ENCODE measurements at places on chromosomes 7 and 10.

- no peak for DNase-seq
Observed at GRCh38 chr7:111561654-111561903, 713 bp downstream of the IMMP2L start.

- no peak for DNase-seq
Observed at GRCh38 chr7:2587778-2588177, 29.0 kb downstream of the IQCE start.

- no peak for DNase-seq
Observed at GRCh38 chr7:27151341-27151930, 947 bp downstream of the HOXA3 start.

DNA sequence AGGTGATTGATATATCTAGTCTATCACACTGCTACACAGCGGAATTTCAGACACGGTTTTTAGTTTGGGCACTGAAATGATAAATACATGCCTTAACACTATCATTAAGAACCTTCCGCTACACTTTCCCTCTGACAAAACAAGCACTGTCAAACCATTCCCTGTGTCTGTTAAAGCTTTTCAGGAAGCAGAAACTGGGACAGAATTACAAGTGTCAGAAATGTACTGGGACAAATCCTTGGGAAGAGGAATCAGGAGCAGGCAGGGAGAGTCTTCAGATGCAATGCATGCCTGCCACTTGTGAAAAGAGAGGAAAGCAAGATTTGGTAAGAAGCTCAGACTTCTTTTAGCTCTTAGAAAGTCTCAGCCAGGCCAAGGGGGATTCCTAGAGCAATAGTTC, 196.8 kb upstream of the PTPRZ1 start:
- no peak for DNase-seq

GRCh38 chr7:17939211-17939605, 1.1 kb downstream of the SNX13 start:
- peak; percentile 68 for DNase-seq

DNA sequence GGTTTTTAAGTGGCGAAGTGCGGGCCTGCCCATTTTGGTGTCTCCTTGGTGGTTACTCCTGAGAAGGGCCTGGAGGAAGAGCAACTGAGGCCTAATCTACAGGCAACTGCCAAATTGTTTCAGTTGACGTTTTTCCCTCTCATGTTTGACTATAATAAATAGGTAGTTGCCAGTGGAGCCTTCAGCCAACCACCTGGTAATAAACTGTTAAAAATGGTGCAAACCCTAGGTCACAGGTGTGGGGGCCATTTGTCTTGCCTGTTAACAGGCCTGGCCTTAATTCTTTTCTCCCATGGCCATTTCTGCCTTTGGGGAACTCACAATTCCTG, 3.7 kb downstream of the IKZF1 start:
- DNase-seq = no peak

- DNase-seq = no peak
Observed at GRCh38 chr10:42879380-42880254, 97.0 kb downstream of the BMS1 start.

GRCh38 chr7:106811472-106811871, 53.6 kb upstream of the PIK3CG start:
- DNase-seq = no peak

DNA sequence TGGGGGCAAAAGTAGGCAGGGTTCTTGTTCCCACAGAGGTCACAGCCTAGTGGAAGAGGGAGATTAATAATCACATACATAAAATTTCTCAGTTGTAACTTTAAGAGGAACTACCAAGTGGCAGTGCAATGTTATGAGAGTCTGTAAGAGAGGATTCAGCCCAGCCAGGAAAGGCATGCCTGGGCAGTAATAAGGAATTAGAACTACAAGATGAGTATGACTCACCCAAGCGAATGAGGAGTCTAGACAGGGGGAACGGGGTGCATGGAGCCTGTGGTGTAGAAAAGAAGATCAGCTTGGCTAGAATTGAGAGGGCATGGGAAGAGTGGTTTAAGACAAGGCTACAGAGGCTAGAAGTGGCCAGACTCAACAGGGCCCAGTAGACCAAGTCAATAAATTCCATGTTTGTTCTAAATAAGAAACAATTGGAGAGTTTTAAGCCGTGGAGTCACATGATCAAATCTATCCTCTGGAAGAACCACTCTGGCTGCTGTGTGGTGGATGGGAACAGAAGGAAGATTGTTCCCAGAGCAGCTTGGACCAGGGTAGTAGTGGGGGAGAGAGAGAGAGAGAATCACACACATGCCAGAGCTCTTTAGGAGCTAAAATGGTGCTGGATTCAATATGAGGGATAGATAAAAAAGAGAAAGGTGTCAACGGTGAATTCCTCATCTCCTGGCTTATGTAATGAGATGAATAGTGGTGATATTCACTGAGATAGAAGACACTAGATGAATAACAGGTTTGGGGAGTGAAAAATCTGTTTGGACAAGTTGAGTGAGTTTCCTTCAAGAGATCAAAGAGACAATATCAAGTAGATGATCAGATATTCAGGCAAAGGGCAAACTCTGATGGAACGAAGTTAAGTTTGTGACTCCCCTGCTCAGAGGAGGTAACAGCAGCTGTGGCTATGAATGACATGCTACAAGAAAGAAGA, 265.1 kb downstream of the FGFR2 start:
- DNase-seq = no peak

- no peak for DNase-seq
Observed at GRCh38 chr10:31897506-31897905, 31.1 kb downstream of the ARHGAP12 start.

DNA sequence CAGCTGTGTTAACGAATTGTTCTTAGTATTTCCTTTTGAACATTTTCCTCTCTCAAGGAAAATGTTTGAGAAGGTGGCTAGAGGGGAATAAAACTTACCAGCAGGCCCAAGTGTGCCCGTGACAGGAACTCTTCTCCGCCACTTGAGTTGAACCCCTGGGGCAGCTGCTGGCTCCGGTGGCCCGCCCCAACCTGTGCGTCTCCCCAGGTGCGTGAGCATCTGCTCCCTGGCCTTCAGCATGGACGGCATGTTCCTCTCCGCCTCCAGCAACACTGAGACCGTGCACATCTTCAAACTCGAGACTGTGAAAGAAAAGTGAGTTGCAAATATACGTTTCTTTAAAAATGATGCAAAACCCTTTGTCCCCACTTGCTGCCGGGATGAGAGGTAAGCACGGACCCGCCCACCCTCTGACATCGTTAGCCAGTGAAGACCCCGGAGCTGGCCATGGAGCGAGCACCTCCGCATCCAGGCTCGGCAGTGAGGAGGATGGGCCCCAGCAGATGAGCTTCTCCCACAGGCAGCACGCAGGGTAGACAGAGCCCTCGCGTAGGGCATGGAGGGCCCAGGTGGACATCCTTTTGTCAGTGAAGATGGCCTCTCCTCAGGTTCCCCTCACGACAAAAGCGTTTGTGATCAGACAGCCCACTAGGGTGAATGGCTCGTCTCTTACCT, 35.7 kb downstream of the WIPI2 start:
- DNase-seq = no peak

- DNase-seq = no peak
Observed at GRCh38 chr10:100339236-100339635, 7.8 kb upstream of the SCD start.

GRCh38 chr7:38748056-38748610, 117.0 kb upstream of the AMPH start:
- DNase-seq = peak; percentile 26

GRCh38 chr7:55387062-55387965, 22.2 kb downstream of the LANCL2 start:
- DNase-seq = no peak

DNA sequence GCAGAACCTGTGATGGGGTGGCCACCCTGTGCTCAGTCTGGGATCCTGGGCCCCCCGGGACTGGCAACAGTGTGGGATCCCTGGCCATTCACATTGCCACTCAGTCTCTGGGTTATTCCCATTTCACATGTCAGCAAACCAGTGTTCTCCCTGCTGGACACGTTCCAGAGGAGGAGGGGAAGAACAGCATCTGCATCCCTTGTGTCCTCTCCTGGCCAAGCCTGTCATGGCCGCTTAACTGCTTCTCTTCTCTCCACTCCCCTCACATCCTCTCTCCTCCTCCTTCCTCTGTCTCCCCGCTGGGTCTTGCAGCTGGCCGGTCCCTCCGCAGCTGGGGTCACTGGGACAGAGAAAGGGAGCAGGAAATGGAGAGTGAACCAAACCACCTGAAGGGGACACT, 74.4 kb downstream of the C10orf105 start:
- DNase-seq = no peak

GRCh38 chr10:128172756-128173155, 46.5 kb upstream of the MKI67 start:
- no peak for DNase-seq

GRCh38 chr10:7388602-7389001, 22.2 kb downstream of the SFMBT2 start:
- no peak for DNase-seq

- DNase-seq = no peak
Observed at GRCh38 chr7:138556771-138557484, 96.9 kb downstream of the TRIM24 start.

GRCh38 chr7:66758950-66759628, 18.6 kb downstream of the RABGEF1 start:
- DNase-seq = no peak

GRCh38 chr7:15685358-15686294, 857 bp downstream of the MEOX2 start:
- DNase-seq = no peak

GRCh38 chr7:98755138-98755898, 114.5 kb downstream of the TMEM130 start:
- no peak for DNase-seq

- DNase-seq = no peak
Observed at GRCh38 chr10:44465401-44466115, 80.7 kb upstream of the CXCL12 start.

DNA sequence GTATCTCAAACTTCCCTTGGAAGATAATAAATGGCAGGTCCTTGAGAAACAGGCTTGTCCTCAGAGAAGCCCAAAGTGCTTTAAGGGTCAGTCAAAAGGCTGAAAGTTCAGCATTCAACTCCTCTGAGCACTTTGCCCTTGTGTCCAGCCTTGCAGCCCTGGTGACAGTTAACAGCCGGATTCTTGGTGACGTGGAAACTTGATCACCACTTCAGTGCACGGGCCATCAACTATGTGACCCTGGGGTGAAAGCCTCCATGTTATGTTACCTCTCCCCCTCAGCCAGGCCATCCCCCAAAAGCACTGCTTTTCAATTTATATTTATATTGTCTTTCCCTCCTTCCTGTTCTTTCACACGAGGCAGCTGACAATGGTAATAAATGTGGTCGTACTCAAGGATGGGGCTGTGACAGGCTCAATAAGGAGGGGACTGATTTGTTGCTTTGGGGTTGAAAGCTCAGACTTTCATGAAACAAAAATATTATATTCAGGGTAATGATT, 164.0 kb upstream of the NRP1 start:
- no peak for DNase-seq

- DNase-seq = no peak
Observed at GRCh38 chr7:30703756-30704155, 21.5 kb upstream of the CRHR2 start.

DNA sequence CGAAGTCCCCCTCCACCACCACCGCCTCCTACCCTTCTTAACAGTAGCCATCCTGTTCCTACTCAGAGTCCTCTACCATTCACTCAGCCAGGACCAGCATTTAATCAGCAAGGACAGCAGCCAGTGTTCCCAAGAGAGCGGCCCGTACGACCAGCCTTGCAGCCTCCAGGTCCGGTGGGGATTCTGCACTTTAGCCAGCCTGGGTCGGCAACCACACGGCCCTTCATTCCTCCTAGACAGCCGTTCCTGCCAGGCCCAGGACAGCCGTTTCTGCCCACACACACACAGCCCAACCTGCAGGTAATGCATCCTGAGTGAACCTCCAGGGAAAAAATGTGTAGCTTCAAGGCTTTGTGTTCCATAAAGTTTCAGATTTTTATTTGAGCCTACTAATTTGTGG, 74.2 kb downstream of the SHH start:
- no peak for DNase-seq

- peak; percentile 72 for DNase-seq
Observed at GRCh38 chr7:97499204-97499603, 232.7 kb upstream of the TAC1 start.

DNA sequence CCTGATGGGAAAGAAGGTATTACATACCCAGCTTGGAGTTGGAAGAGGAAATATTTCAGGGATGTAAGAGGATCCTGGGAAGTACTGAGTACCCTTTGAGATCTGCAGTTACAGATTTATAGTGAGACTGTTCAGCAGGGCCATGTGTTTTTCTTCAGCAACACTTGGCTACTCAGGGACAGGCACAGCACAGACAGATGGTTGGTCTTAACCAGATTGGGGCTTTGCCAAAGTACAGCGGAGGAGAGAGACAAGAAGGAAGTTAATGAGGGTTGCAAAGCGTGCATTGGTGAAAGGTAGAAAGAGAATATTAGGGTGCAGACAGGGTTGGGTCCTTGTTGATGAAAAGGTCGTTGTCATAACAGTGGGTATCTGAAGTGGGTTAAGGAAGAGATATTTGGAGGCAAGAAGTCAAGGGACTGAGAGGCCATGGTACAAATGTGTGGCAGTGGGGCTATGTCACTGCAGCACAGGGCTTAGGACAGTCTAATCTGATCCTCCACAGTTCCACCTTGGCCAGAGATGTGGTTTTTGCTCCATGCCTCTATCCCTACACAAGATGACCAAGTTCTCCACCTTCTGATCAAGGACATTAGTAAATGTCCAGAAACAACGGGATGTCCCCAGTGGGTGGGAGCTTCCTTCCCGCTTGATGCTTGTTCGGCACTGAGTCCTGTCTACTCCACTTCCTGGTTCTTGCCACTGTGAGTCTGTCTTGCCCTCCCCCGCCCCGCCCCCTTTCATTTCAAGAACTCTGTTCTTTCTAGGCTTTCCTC, 18.9 kb upstream of the DNAJC1 start:
- DNase-seq = no peak

DNA sequence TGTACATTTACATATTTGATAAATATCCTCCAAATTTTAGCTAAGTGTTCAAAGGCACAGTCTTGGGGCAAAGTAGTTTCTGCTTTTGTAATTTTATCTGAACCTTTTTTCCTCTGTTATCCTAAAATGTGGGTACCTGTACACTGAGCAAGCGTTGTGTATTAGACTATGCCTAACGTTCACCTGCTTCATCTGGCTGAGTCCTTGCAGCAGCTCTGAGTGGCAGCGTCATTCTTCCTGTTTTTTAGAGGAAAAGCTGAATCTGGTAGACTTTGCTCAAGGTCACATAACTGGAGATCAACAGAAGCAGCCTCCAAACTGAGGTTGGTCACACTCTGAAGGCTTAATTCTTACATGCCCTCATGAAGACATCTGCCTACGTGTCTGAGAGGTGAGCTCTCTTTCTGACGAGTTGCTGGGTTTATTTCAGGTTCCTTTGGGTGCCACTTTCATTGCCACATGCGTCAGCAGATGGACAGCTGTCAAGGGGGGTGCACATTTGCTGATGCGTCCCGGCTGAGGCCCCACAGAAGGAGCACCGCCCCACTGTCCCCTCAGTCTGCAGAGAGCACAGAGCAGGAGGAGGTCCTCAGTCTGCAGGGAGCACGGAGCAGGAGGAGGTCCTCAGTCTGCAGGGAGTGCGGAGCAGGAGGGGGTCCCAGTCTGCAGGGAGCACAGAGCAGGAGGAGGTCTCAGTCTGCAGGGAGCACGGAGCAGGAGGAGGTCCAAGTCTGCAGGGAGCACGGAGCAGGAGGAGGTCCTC, 406.5 kb upstream of the SHH start:
- no peak for DNase-seq

- DNase-seq = peak; percentile 82
Observed at GRCh38 chr7:128937647-128938543, at the start of gene IRF5. Gene IRF5 (plus strand): TSS chr7:128937927. CDS start chr7:128942082, 4,155 bp downstream.

GRCh38 chr10:35758076-35758475, 116.0 kb upstream of the FZD8 start:
- DNase-seq = no peak
